ENCODE measurements at places on chromosomes 2 and 18.

DNA sequence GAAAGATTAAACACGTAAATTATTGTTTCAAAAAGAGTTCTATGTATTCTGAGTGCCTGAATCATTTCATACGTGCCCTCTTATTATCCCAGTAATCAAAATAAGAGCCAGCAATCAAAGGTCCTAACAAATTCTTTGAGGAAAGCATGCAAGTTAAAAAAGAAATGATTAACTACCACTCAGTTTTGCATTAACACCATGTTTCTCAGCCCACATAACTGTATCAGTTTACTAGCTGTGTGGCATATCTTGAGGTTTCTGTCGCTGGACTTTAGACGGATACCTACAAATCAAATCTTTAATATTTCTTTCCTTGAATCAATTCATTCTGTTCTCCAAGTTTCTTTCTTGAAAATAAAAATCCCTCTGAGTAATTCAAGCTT lies 668.9 kb upstream of the CHAC2 start:
- DNase-seq = no peak

DNA sequence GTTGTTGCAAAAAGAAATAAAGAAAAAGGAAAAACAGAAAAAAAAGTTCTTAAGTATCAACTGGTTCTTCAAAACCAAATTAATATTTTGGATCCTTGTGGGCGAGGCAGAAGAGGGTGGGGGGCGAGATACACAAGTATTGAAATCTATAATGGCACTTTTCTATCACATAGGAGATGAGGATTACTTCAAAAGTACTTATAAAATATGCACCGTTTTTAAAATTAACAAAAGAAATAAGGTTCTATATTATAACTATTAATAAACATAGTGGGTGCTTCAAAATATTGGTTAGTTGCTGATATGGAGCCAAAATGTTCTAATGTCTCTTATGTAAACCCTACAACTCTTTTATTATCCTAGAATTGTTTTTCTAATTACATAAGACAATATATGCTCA lies 2.1 kb downstream of the FECH start:
- DNase-seq = no peak

- no peak for DNase-seq
These were observed 142.7 kb downstream of the PRKCE start for GRCh38 chr2:45794134-45794617.

DNA sequence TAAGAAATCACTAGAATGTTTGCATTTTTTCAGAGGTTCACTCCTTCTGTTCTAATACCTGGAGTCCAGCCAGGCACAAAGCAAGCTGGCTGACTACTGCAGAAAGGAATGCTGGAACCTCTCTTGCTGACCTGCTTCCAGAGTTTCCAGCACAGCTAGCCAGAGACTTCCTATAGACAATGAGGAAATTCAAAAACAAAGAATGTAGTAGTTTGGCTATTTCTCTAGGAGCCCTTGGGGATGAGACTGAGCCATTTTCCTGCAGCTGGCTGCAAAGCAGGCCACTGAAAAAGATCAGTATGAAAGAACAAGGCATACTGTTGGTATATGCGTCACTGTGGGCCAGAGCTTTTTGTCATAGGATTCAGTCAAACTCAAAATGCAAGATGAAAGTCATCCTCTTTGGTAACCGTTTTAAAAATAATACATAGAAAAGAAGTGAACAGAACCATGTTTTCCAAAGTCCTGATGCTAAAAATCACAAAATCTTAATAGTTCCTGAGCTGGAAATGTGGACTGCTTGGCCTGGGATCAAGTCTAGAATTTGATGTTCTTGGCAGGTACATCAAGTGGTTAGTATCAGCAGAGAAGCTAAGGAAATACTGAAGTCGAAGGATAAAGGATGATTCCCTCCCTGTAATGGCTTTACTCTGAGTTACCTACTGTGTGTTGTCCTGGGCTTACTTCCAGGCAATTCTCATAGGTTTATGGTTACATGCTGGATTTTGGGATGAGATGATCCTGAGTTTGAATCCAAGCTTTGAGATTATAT lies 9.0 kb upstream of the DSEL start:
- DNase-seq = peak; percentile 63

DNA sequence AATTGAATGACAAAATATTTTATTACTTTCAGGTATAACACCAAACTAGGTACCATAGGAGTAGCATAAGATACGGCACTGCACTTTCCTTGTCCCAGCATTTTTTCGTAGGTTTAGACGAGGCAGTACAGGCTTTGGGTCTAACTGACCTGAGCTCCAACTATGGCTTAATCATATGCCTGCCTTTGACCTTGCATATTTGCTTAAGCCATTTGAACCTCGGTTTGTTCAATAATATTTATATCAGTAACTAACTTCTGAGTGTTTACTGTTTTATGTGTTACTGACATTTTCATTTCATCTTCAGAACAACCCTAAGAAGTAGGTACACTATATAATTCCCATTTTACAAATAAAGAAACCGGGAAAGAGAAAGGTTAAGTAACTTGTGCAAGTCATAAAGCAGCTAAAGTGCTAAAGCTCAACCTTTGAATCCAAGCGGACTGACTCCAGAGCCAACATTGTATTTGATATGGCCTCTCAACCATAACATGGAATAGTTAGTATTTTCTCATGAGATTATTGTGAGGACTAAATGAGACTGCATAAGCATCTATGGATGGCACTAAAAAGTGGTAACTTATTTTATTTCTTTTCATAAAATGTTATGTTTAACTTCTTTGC lies 104.0 kb downstream of the R3HDM1 start:
- DNase-seq = no peak

GRCh38 chr18:44689736-44690135 lies 9.0 kb downstream of the SETBP1 start:
- DNase-seq = no peak

DNA sequence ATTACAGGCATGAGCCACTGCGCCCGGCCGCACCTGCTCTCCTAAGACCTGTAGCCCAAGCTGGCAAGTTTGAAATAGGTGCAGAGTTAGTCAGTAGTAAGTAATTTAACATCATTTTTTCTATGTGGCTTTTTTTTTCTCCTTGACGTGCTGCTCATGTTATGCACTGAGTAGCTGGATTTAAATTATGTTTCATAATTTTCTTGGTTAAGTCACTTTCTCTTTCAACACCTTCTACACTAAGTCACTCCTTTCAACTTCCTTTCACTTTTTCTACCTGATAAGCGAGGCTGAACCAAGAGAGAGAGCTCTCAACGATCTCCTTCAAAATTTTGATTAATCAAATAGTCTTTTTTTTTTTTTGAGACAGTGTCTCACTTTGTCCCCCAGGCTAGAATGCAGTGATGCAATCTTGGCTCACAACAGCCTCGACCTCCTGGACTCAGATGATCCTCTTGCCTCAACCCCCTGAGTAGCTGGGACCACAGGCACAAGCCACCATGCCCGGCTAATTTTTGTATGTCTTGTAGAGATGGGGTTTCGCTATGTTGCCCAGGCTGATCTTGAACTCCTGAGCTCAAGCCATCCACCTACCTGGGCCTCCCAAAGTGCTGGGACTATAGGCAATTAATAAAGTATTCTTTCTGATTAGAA lies 13.1 kb downstream of the CASP8 start:
- DNase-seq = no peak

DNA sequence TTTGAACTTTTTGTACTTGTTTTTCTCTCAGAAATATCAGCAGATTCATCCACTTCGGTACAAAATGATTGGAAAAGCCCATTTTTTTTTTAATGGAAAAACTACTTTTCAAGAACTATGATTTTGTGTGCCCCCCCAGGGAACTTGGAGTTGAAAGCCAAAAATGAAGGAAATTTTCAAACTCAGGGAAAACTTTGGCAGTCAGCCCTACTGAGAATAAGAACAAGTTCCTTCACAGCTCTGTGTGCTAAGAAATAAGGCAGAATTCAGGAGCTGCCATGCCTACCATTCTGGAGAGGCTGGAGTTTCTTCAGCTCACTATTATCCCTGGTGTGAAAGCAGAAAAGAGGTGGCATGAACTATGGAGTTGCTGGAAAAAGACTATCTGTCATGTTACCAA lies 226.0 kb upstream of the SLC35G4 start:
- DNase-seq = no peak

DNA sequence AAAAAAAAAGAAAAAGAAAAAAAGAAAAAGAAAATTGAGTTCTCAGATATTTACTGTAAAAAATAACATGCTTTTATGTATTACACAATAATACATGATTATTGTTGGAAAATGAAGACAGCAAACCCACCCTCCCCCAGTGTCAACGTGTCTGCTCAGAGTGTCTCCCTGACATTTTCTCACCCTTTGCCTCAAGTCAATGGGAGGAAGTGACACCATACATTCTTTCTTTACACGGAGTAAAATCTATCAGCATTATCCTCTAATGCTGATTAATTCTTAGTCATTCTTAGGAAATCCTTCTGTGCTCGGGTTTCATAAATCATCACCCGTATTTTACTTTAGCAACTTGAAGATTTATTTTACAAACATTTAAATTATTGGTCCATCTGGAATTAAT lies 32.0 kb downstream of the CTAGE1 start:
- no peak for DNase-seq

Measured in amniotic stem cell (primary cell).